A673 (cell line): ENCODE measurements at places on chromosomes 4 and X. TPM values are rescaled to one million over a fixed set of nuclear protein-coding genes. Genes with fewer than 3 reads are reported as not detected.

Gene MAP7D2
- 0.83 and 1.2 TPM in 2 replicates for total RNA-seq

Gene PASD1
- not detected in 2 replicates for total RNA-seq

Gene USP26
- not detected in 2 replicates for total RNA-seq

Gene NAAA
- 4.7 and 5.3 TPM in 2 replicates for total RNA-seq

Gene ZXDA
- 5.3 and 5.6 TPM in 2 replicates for total RNA-seq

Gene SULT1B1
- total RNA-seq, result 1.8 and 2.1 TPM in 2 replicates

Gene CXCL5
- total RNA-seq, result not detected in 2 replicates

Gene UFSP2
- 22.3 and 23.4 TPM in 2 replicates for total RNA-seq

Gene MAGEH1
- 8.6 and 9.8 TPM in 2 replicates for total RNA-seq

Gene SUPT20HL1
- total RNA-seq, result not detected in 2 replicates

Gene GAGE10
- total RNA-seq, result not detected in 2 replicates

Gene CYBB
- 0.22 TPM in 1 of 2 replicates, not detected in the other for total RNA-seq

Gene NUDT10
- total RNA-seq, result 7.2 and 9.4 TPM in 2 replicates

Gene ETDA
- not detected in 2 replicates for total RNA-seq

Gene LAGE3
- 30.4 and 34.6 TPM in 2 replicates for total RNA-seq

Gene GPM6B
- 7.6 and 9.5 TPM in 2 replicates for total RNA-seq

Gene SLC10A7
- 37.1 and 41.1 TPM in 2 replicates for total RNA-seq

Gene AKAP14
- total RNA-seq, result not detected in 2 replicates

Gene FRMD7
- not detected in 2 replicates for total RNA-seq
